T-helper 9 cell (primary cell): ENCODE measurements at places on chromosomes 6 and 20.

DNA sequence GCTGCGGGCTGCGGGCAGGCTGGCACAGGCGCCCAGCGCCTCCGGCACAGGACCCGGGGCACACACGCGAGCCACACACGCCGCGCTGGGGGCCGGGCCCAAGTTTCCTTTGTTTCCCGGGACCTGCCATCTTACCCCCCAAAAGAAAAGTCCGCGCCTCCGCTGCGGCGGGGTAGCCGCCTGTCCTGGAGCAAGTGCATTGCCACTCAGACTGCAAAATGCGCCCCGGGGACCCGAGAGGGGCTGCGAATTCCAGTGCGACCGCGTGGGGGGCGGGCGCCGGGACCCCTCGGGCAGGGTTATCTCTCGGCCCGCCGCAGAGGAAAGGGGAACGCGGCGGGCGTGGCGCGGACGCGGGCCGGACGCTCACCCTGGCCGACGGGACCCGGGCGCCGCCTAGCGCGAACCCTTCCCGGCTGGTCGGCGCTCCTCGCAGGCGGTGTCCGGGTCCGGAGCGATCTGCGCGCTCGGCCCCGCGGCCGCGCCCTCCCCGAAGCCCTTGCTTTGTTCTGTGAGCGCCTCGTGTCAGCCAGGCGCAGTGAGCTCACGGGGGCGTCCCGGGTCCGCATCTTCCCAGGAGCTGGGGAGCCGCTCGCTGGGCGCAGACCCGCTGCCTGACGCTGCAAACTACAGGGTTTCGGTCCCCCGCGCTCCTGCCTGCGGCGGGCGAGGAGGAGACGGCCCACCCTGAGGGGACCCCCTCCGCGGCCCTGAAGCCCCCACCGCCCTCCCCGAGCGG, 639 bp upstream of the CD24 start:
- DNase-seq, result no peak

DNA sequence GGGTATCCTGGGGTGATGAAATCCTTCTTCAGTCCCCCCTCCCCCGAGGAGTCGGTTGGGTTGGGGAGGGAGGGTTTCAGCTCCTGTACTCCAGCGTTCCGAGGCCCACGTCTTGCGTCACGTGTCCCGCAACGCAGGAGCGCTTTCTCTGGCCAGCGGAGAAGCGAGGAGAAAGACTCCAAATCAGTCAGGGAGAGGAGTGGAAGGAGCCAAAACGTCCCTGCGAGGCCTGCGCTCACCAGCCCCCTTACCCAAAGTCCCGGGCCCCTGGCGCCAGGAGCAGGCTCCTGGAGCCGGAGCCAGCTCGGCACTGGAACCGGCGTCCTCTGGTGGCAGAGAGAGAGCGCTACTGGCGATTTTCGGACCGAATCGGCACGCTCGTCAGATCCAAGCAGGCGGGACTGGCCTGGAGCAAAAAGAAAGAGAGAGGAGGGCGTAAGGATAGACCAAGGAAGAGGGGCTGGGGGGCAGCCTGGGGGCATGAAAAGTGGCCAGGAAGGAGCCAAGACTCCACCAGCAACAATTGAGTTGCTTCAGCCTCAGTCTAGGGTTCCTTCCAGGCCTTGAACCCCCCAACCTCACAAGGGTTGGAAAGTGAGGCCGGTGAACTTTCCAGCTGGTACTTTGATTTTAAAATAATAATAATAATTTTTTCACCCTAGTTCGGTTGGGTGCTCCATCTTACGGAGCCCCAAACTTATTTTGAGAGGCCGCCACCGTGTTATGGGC, at the start of gene GNAS:
TSS of gene GNAS (plus strand) at position 174 of the 729 bp plus-strand sequence.
- peak; percentile 33 for DNase-seq

DNA sequence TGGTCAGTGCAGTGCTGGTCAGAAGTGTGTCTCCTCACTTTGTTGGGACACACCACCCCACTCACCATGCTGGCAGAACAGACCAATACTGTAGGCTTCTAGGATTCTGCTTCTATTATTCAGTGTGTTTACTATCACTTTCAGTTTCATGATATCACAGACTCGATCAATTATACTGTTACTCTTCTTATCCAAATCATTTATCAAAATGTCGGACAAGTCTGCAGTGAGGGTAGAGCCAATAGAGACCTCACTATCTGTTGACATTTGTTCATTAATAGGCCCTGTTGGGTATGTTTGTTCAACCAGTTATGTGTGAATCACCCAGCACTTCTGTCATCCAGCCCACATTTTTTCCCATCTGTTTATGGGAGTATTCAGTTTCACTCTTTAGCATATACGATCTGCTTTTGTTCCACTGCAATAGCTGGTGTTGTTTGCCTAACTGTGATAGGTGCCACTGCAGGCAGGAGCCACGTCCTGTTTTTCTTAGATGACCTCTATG, 140.1 kb downstream of the NRN1 start:
- DNase-seq, result no peak

DNA sequence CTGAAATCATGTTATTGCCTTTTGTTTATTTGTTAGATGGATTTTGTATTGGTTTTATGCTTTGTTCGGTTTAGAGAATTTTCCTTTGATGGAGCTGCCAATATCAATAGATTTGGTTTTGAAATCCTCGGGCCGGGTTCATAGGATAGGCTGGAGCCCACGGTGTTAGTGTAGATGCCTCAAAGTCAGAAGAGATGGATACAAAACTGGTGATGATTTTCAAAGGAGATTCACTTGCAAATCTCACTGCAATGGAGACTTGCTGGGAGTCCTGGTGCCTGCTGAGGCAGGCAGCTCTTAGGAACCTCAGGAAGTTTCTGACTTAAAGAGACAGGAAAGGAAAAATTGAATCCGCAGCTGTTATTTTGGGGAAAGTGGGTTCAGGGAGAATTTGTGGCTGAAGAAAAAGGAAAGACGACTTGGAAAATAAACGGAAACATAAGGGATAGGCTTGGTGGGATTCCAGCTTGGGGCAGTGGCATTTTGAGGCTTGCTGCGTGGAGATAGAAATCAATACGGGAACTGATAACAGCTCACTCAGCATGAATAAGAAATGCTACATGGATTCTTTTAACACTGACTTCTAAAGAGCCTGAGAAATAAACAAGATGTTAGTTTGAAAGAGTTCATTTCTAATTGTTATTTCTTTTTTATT, 241.6 kb downstream of the PHACTR1 start:
- no peak for DNase-seq

- DNase-seq, result no peak
These were observed 174.8 kb downstream of the DOK5 start for GRCh38 chr20:54650052-54650719.

- no peak for DNase-seq
These were observed 48.5 kb downstream of the FNDC1 start for GRCh38 chr6:159217595-159218275.

DNA sequence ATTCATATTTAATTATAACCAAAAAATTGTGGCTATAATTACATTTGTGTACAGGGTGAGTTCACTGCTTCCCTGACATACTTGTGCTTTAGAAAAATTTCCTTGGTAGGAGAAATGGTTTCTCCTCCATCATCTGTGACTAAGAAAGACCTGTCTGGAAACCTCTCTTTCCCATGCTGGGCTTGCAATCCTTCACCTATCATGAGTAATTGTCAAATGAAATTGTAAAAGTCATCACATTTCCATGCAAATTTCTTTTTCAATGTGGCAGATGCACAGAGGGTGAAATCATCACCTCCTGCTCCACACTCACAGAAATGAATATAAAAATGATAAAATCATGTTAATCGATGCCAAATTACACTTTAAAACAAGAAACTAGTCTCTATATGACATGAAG, 1.5 kb upstream of the SIRPB1 start:
- DNase-seq, result no peak

GRCh38 chr20:63447320-63447719, 25.1 kb downstream of the KCNQ2 start:
- DNase-seq, result no peak

DNA sequence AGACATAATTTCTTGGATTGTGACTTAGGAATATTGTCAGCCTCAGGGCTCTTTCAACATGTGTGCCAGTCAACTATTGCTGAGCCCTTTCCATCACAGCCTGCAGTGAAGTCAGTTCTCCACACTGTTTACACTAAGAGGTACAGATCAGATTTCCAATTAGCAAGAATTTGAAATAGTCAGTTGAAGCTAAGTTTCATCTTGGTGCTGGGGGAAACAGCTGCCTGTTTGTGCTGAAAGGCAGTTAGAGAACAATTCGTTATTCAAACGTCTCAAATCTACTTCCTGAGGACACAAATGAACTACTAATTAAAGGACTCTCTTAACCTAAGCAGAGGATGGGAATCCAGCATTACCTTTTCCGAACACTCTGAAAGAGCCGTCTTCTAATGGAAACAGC, 25.9 kb downstream of the ADGRF1 start:
- DNase-seq, result no peak

DNA sequence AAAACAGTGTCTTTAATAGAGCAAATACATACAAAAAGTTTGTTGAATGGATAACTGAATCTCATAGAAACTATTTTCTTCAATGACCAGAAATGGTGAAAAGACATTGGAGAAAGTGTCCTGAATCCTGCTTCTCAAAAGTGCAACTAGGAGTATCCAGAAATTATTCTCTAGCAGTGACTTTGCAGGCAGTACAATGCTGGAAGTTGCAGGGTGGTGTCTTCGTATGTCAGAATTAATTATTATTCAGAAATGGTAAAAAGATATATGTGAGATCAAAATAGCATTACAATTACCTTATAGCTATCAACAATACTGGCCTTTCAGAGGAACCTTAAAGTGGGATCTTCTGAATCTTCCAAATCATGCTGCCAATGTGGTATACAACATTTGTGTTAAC, 10.0 kb downstream of the FRK start:
- no peak for DNase-seq

- no peak for DNase-seq
These were observed 94.1 kb downstream of the TMEM242 start for GRCh38 chr6:157229132-157229618.

- no peak for DNase-seq
These were observed 166.8 kb downstream of the BCAS1 start for GRCh38 chr20:53903652-53903987.

- DNase-seq, result no peak
These were observed 88.7 kb downstream of the ZHX3 start for GRCh38 chr20:41228858-41229257.

- DNase-seq, result no peak
These were observed 216.6 kb upstream of the UFL1 start for GRCh38 chr6:96304997-96305396.

DNA sequence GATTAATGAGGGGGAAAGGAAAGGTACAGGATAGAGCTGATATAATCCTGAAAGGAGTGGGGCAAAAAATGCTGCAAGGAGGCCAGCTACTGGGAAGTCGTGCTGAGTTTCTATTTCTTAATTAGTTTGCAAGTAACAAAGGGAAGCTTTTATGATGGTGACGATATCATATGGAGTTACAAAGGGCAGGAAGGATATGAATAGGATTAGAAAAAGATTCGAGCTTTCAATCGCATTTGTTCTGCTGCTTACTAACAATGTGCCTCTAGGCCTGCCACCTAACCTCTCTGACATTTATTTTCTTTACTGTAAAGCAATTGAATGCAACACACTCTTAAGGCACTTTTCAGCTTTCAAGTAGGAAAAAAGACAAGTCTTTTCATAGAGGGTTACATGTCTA, 219.2 kb downstream of the CLVS2 start:
- DNase-seq, result no peak

GRCh38 chr20:53657732-53658131, 64.1 kb upstream of the ZNF217 start:
- no peak for DNase-seq

DNA sequence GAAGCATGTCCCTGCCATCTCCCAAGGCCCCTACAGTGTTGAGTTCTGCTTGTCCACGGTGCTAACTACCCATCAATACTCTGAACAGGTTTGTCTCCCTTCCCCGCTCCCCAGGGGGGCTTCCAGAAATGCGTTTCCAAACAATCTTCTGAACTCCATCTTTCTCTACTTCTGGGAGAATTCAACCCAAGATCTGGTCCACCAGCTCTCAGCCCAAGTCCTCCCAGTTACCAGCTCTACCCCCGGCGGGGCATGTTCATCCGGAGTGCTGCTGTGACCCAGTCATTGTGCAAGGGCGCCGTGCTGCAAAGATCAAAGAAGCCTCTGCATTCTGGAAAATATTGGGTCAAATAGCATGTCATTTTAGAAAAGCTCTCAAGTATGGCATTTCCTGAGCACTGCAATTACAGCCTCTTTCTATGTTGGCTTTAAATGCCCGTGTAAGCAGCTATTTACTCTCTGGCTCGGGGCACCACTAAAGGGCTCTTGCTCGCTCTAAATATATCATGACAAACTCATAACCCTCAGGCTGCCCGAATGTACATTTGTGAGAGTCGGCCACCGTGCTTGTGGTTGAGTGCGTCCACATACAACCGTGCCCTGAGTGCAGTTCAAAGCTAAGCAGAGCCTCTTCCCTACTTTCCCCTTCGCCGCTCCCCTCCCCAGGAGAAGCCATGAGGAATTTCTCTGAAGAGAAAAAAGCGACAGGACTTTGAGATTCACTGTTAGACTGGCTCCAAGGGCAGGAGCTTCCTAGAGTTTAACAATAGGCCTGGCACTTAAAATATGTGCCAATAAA, 71.6 kb downstream of the BANF2 start:
- no peak for DNase-seq

GRCh38 chr6:158996856-158997255, 3.1 kb downstream of the RSPH3 start:
- no peak for DNase-seq
